Fibroblast of the aortic adventitia (primary cell): ENCODE measurements at places on chromosomes 3 and 15.
A peak's percentile ranks its signal among the peaks of the same experiment; 100 is the strongest.

- DNase-seq, result no peak
Observed at GRCh38 chr3:195443391-195443989, 670 bp upstream of the ACAP2 start.

DNA sequence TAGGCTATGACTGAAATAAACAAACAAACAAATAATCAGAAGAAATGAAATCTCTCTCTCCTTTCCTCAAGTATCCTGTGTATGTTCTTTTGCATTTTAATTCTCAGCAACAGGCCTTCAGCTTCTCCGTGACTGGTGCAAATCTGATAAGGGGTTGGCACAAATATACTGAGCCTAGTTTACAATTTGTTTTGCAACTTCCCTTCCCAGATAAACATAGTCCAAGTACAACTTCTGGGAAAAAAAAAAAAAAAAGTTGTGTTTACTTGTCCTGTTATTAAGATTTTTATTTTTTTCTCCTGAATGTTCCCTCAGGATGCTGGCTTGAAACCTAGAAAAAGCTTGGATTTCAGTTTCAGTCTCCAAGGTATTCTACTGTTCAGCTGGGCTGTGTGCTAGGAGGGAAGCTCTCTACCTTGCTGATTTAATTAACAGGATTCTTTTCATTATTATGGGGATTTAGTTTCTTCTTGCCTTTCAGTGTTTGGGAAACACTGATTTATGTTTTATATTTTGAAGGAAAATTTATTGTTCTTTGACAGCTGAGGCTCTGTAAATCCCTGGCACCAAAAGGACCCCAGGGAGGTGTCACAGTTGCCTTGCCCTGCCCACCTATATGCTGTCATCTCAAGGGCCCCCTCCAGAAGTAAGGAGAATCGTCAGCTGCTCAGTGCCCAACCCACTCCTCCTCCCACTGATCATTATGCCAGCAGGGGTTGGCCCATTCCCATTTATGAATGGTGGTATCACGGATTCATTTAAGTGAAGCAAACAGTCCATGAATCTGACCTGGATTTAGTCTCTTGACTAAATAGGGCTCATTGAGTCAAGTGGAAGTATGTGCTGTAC, 185.2 kb downstream of the MEIS2 start:
- peak; percentile 77 for DNase-seq

GRCh38 chr3:180181387-180181786, 144.7 kb upstream of the PEX5L start:
- DNase-seq, result no peak

DNA sequence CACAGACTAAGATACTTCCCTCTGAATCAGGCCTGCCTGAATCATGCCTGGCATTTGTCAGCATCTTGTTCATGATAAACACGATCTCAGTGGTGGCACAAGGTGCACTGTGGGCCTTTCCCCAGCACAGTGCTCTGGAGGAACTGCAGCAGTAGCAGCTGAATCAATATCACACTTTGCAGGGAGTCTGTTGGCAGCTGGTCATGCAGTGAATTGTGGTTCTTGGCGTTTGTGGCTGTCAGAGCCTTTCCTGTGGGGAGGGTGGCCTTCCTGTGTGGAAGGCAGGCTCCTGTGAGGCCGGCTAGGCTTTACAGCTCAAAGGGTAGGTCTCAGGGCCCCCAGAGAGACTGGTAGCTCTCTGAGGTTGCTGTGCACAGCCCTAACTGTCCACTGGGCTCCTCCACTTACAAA, 54.4 kb upstream of the TLE3 start:
- no peak for DNase-seq

DNA sequence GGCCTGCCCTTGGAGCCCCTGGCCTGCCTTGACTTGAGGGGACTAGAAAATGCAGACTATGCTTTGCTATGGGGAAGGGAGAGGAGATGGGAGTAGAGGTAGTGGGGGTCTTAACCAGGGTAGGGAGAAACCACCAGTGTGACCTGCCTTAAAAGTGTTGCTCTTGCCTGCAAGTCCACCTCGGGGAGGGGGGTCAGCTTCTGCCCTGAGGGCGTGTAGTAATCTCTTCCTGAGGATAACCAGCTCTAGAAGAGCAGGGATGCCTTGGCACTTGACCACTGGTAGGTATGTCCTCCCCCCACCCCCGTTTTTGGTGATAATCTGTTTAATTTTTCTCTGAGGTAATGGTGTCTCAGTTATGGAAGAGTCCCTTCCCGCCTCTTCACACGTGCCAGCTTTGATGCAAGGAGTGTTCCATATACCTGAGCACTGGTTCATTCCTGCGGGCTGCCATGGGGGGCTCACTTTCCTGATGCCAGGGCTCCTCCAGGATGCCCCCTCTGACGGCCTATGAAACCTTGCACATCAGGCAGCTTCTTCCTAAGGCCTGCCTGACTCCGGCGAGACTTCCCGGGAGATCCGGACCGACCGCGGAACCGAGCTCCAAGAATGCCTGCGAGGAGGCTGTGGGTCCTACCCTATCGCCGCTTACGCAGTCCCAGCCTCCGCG, 780 bp upstream of the P4HTM start:
- no peak for DNase-seq

- DNase-seq, result no peak
Observed at GRCh38 chr3:169939320-169939719, 27.3 kb upstream of the SEC62 start.

- no peak for DNase-seq
Observed at GRCh38 chr3:18445401-18446148, 20.4 kb upstream of the SATB1 start.

DNA sequence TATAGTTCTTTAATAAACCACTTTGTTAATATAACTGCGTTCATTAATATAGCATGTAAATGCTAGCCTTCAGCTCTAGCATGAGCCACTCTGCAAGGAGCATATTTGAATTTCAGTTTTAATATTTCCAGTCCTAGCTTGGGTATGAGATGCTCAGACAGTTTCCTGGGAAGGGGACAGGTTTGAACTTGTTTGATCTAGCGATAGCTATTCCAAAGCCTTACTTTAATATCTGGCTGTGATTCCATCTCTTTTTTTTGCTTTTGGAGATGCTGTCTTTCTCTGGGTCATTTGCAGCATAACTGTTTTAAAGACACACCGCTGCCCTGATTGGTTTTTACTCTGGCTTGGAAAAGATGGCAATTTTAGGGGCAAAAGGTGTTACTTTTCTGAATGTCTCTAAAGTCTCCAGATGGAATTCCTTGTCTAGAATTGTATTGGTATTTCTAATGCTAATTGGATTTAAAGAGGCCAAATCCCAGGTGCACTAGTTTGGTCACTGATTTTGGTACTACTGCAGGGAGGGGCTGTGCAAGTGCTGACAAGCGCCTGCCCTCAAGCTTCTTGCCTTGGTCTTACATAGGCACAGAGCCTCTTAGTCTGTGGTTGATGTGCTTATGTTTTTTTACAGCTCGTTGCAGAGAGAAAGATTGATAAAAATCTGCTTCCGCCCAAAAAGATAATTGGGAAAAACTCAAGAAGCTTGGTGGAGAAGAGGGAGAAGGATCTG, 2.8 kb downstream of the NISCH start:
- no peak for DNase-seq

- peak; percentile 64 for DNase-seq
Observed at GRCh38 chr3:114627770-114628169, 333.9 kb downstream of the TIGIT start.

- DNase-seq, result no peak
Observed at GRCh38 chr15:36924034-36924433, 176.3 kb downstream of the MEIS2 start.

GRCh38 chr3:11592445-11593298, 51.0 kb downstream of the VGLL4 start:
- peak; percentile 63 for DNase-seq

DNA sequence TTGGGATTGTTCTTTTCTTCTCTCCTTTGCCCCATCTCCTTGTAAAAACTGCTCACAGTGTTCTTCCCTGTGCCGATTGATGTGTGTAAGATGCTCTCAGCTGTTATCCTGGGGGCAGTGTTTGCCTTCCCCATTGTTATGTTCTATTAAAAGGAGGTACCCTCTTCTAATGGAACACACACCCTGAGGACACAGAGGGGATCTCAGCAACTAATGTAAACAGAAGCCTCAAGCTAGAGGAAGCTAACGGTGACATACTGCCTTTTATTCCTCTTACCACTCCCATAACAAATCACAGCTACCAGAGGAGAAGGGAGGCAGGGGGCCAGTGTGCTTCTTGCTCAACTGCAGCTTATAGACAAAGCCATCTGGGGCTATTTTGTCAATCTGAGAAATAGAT, 2.2 kb downstream of the TAGLN3 start:
- DNase-seq, result no peak

- peak; percentile 47 for DNase-seq
Observed at GRCh38 chr15:68383161-68384074, 48.5 kb downstream of the ITGA11 start.

GRCh38 chr3:127214975-127215374, 22.0 kb downstream of the PRR23E start:
- DNase-seq, result no peak

GRCh38 chr3:157300094-157300493, 136.6 kb upstream of the PTX3 start:
- peak; percentile 85 for DNase-seq

- DNase-seq, result peak; percentile 26
Observed at GRCh38 chr3:102529452-102529851, 94.6 kb downstream of the ZPLD1 start.

DNA sequence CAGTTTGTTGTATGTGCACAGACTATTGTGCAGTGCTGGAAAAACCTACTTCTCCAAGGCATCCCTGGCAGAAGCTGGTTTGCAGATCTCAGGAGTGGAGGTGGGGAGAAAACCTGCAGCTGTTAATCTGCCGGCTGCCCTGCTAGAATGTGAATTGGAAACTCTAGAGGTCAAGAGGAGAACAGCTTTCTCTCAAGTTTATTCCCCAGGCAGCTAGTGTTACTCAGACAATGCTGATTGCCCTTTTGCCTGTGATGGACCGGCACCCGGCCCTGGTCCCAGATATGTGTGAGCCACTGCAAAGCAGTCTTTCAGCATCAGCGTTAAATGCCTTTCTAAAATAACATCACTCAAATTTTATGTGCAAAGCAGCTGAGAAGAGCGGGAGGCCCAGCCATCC, 129.7 kb upstream of the TPM1 start:
- DNase-seq, result no peak

GRCh38 chr15:92797168-92798052, 102.7 kb upstream of the CHD2 start:
- DNase-seq, result peak; percentile 91

GRCh38 chr3:5187920-5188418, 462 bp downstream of the EDEM1 start:
- DNase-seq, result no peak

DNA sequence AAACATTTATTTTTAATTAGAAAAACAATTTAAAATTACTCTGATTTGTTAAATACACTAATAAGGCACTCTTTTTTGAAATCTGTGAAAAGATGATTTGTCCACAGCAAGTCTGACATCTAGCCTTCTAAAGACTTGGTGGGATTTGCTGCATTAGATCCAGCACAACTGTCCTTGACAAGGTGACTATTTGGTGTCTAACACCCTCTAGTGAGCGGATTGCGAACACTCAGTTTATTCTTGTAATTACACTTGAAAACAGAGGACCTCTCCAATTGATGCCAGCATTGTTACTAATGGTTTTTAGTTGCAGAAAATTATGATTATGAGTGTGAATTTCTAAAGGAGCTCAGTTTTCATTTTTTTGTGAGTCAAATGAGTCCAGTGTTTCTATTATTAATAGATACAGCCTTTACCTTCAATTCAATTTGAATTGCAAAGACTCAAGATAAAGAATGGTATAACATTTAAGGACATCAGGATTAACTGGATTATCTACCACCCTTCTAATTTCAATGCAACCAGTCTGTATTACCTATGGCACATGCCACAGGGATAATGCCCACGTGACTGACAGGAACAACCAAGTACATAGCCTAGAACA, 29.7 kb upstream of the STRIT1 start:
- peak; percentile 92 for DNase-seq

GRCh38 chr3:195595785-195596531, 12.2 kb upstream of the APOD start:
- DNase-seq, result no peak

GRCh38 chr3:57100046-57100695, 39.7 kb downstream of the SPATA12 start:
- peak; percentile 89 for DNase-seq

GRCh38 chr3:140816372-140817195, 125.1 kb upstream of the SLC25A36 start:
- no peak for DNase-seq

- DNase-seq, result peak; percentile 53
Observed at GRCh38 chr3:146184241-146185015, 23.4 kb upstream of the PLOD2 start.
